ENCODE measurements at places on chromosomes 1 and 21.

DNA sequence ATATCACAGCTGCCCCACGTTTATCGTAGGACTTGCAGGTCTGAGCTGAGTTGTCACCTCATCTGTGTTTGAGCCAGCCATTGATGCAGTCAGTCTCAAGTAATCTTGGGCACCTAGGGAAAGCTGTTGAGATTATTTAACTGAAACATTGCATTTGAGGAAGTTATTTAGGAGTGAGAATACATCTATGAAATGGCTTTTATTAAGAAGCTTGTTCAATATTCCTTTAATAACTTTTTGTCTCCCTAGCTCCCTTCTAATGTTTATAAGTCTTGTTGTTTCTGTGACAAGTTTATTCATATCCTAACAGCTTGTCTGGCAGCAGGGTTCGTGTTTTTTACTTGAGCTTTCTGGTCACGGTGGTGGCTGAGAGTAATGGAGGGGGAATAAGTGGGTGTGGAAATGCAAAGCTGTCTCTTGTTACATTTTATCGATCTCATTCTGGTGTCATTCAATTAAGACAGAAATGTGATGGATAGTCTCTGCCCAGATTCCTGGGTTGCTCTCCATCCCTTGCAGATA, 555.9 kb downstream of the USP25 start:
- DNase-seq, result no peak

- no peak for DNase-seq
Observed at GRCh38 chr1:151680826-151681225, 35.8 kb downstream of the CELF3 start.

DNA sequence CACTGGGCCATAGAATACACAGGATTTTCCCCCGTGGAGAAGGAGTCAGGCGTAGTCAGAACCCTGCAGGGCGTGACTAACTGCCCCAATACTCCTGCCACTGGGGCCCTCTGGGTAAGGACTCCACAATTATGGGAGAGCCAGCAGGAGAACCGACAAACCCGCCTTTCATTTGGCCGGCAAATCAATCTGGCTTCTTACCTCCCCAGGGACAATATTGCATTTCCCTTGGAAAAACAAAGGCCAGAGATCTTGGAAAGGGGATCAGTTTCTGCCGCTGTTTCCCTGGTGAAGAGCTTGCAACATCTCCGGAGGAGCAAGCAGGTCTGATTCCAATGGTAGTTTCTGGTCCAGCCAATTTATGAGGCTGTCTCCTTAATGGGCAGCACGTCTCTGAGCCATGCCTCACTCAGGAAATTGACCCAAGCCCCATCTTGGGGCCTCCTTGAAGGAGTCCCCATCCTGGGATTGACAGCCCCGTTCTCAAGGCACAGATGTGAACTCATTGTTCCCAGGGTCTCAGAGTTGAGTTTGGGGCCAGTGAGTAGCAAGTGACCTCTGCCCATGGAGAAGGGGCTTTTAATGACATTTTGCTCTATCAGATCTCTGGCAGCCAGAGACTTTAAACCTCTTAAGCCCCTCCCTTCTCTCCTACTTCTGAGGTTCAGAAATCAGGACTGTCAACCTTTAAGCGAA, 4.3 kb downstream of the TRABD2B start:
- DNase-seq, result no peak

GRCh38 chr1:209755926-209756614, at the start of gene TRAF3IP3:
Gene TRAF3IP3 (plus strand): TSS chr1:209756053. CDS start chr1:209760040, 3,987 bp downstream.
- peak; percentile 37 for DNase-seq

DNA sequence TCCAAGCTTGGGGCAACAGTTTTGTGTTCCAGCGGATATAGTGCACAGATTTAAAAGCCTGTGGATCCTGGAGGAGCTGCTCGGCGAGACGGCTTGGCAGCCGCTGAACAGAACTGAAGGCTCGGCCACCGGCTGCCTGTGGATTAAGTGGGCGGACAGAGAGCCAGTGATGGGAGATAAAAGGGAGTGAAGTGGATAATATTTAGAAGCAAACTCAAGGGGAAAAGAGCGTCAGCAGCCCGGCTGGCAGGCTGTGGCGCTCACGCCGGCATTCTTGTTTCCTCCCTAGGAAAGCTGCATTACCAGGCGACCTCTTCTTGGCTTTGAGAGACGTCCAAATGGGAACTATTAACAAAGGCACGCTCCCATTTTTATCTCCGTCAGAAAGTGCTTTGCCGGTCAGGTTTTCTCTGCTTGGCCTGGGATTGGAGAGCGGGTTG, 10.4 kb downstream of the TRABD2B start:
- DNase-seq, result no peak

DNA sequence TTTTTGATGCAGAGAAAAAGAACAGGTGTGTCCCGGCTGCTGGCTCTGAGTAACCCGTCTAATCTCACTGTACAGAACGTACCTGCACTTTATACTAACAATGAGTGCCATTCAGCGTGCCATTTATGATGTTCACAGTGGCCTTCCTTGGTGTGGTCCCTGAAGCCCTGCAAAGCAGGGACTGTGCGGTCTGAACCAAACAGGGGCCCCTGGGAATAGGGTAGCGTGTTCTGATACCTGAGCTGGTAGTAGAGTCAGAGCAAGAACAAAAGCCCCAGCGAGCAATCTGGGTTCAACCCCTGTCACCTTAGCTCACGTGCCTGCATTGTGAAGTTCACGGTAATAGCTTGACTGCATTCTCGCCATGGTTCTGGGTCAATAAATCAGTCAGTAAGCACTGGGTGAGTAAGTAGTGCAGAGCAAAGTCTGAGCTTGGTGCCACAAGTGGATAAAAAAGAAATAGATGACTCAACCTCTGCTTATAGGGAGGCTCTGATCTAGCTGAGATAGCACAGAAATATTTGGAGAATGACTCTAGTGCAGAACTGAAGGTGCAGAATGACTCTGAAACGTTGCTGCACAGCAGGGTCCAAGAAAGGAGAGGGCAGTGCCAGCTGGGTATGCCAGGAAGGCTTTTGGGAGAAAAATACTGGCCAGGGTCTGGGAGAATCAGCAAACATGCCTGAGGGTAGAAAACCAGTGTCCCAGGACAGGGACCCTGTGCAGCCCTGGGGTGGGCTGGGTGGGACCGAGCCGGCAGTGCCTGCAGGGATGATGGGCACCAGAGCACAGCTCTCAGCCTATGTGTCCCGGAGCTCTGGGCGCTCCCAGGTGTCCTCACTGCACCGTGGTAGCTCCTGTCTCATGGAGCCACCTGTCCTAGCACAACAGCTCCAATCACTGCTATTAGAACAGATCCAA, 125.9 kb downstream of the RHOU start:
- no peak for DNase-seq

DNA sequence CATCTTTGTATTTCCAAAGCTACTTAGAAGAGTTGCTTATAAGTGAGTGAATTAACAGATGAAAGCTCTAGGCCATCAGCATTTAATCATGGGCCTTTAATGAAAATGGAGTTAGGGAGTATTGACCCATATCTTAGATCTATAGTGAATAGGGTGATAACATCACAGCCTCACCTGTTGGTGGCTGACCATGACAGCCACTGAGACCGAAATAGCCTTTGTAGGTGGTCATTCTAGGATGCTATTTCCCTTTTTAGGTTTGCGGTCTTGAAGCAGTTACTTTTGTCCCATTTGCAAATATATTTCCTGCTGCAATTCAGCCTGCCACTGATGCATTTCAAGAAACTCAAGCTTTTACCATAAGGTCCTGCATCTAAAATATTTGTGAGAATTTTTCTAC, 410.1 kb upstream of the LYPLAL1 start:
- no peak for DNase-seq

GRCh38 chr21:22106720-22107410, 1108.7 kb downstream of the NCAM2 start:
- no peak for DNase-seq

GRCh38 chr1:10917513-10918454, 94.7 kb upstream of the TARDBP start:
- no peak for DNase-seq

- DNase-seq, result no peak
Observed at GRCh38 chr21:41166884-41167283, 1.1 kb upstream of the BACE2 start.

DNA sequence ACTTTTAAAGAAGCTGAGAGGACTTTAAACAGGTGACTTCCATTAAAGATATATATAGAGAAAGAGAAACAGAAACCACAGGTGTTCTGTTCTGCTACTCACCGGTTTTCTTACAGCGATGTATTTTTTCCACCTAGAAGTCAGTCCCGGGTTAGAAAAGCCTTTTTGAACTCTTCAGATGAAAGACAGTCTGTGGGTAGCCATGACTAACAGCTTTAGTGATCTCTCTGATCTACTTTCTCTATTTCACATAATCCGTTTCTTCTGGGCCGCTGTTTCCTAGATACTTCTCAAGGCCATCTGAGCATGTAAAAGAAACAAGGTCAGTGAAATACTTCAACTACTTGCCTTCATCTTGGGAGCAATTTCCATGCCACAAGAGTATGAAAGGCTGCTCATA, 25.1 kb downstream of the WDR64 start:
- no peak for DNase-seq

DNA sequence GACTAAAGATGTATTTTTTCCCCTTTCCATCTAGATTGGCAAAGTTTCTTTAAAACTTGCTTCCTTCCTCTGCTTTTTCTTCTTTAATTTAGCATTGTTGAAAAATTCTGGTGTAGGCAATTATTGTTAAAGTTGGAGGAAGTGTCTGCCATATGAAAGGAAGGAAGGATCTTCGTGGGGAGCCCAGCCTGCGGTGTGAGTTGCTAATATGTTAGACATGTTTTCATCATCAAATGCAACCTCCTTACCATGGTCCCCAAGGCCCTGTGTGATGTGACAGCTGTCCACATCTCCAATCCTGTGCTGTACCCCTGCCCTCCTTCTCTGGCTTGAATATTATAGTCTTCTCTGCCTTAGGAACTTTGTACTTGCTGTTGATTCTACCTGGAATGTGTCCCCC, 81.0 kb upstream of the ZBTB18 start:
- no peak for DNase-seq

GRCh38 chr21:25658427-25659035, 19.5 kb downstream of the JAM2 start:
- no peak for DNase-seq

DNA sequence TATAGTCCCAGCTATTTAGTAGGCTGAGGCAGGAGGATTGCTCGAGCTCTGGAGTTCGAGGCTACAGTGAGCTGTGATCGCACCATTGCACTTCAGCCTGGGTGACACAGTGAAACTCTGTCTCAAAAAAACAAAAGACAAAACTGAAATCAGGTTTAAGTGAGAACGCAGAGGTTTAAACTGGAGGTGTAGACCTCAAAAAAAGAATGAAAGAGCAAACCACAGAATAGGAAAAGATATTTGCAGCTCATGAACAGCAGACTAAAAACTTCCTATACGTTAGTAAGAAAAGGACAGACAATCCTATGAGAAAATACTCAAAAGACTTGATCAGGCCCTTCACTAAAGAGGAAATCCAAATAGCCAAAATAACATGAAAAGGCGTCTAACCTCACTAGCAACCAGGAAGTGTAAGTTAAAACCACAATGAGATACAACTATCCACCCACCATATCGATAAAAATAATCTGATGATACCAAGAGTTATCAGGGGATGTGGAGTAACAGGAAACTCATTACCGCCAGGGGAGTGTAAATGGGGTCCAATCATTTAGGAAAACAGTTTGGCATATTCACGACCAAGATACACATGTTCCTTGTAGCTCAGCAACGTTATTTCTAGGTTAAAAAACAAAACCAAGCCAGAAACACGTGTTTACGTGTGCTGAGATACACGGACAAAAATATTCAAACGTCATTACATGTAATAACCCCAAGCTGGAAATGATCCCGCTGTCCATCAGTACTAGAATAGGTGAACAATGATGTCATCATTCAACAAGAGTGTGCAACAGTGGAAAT, 9.8 kb downstream of the TNFRSF9 start:
- no peak for DNase-seq

DNA sequence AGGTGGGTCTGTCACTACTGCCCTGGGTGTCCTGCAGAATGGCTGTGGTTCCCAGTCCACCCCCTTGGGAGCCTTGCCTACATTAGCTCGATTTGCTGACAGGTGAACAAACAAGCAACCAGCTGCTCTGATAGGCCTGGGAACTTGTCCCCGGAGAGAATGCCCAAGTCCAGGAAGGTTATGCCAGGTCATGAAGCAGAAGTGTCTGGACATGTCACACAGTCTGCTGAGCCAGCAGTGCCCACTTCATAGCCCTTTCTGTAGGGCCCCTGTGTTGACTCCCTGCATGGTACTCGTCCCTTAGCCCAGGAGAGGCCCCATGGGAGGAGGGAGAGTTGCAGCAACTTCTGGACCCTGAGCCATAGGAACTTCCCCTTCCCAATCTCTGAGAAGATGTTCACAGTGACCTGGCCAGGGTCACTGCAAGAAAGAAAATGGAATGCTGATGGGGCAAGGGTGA, 31.0 kb downstream of the UCK2 start:
- DNase-seq, result no peak

DNA sequence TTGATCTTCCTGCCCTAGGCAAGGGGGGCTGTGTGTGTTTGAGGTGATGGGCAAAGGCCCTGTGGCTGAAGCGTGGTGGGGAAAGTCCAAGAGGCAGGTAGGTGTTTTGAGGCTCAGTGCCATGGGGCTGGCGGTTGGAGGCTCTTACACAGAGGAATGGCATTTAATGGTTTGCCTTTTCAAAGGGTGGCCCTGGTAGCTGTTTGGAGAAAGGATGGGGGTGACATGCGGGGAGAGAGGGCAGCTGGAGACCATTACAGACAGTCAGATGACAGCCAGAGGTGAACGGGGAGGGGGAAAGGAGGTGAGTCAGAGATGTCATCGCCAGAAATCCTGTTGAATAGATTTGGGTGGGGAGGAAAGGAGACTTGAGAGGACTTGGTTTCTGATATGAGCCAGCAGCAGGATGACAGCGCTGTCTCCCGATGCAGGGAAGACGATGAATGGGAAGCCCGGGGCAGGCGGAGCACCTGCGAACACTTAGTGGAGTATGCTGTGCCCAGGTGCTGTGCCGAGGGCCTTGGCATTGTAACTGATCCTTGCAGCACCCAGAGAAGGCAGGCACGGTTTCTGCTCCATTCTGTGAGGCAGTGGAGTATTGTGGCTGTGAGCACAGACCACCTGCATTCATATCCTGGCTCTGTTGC, 56.3 kb downstream of the MAN1C1 start:
- no peak for DNase-seq

DNA sequence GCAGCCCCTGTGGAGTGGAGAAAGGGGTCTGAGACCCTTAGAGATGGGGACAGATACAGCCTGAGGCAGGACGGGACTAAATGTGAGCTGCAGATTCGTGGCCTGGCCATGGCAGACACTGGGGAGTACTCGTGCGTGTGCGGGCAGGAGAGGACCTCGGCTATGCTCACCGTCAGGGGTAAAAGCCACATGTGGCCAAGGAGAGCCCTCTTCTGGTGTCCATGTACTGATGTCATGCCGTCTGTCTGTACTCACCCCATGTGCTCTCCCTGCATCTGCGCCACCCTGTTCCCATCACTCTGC, 84.7 kb downstream of the OBSCN start:
- no peak for DNase-seq

Data from stimulated activated CD8-positive, alpha-beta memory T cell treated with anti-CD3 and anti-CD28 coated beads, Interleukin-4, amount 100 ng/mL, for 4 hours (primary cell).